Lung (tissue), 17 donors: ENCODE measurements at places on chromosomes 5 and 9. TPM values are rescaled to one million over a fixed set of nuclear protein-coding genes. Genes with fewer than 3 reads are reported as not detected.

GRCh38 chr9:133564451-133565116 is 30.1 kb downstream of the ADAMTSL2 start:
- no peaks in the 10 kb centered on the region for H3K4me1 ChIP-seq
- H3K27ac ChIP-seq = peak overlapping the region; percentile 35
- no peak for DNase-seq
- peaks cover 5% of the 10 kb centered on the region for H3K27me3 ChIP-seq

The ADAM19 gene
- 17.6 TPM for total RNA-seq

GRCh38 chr9:72297516-72297915 is 67.5 kb downstream of the ZFAND5 start:
- H3K4me1 ChIP-seq = no peaks in the 10 kb centered on the region
- H3K4me3 ChIP-seq = no peak overlapping the region
- DNase-seq = no peak
- H3K27me3 ChIP-seq = no peaks in the 10 kb centered on the region

The PDE6A gene
- total RNA-seq = not detected

DNA sequence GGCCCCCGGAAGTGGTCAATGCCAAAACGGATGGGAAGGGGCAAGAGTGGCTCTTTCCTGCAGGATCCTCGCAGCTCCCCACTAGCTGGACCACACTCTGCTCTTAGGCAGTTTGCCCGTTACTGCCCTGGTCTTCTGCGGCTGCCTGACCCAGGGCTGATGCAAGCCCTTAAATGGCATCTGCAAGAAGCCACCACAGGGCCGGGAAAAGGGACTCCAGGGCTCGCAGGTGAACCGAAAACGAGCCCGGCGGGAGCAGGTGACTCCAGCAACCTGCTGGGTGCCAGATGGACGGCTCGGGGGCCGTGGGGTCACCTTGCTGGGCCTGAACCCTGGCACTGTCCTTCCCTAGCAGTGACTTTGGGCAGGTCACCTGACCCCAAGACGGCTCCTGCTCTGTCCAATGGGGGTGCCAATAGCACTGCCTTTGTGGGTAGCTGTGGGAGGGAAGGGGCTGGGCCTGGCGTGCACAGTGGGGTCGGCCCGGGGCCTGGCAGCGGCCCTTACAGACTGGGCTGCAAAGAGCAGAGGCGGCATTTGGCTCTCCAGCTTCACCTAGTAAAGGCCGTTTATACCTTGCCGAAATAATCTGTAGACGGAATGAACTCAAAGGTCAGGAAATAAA is 1.3 kb downstream of the TMEM250 start:
- DNase-seq = no peak
- peaks cover 9% of the 10 kb centered on the region for H3K36me3 ChIP-seq
- no peaks in the 10 kb centered on the region for H3K27me3 ChIP-seq
- peaks cover 18% of the 10 kb centered on the region for H3K4me1 ChIP-seq
- H3K27ac ChIP-seq = peak overlapping the region; percentile 94

DNA sequence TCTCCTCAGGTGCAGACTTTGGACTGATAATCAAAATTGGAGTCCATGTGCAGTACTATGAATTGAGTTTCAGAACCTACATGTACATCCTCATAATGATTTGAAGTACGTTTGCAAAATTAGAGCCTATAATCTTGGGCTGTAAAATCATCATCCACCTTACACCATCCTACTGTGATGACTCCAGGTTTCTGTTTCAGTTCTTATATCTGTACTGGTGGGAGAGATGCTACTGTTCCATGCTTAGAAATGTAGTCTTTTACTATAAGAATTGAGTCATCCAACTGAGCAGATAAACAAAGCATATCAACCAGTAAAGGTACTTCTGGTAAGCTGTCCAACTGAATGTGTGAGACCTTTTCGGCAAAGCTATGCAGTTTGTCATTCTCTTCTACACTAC is 586.3 kb upstream of the FAM174A start:
- H3K4me1 ChIP-seq = no peaks in the 10 kb centered on the region
- no peak for DNase-seq
- H3K4me3 ChIP-seq = no peak overlapping the region
- no peak overlapping the region for H3K27ac ChIP-seq

The DMRT3 gene
- not detected for total RNA-seq

- no peak for DNase-seq
- H3K4me3 ChIP-seq = no peak overlapping the region
Observed at GRCh38 chr9:98529841-98530240, 178.9 kb downstream of the GABBR2 start.

DNA sequence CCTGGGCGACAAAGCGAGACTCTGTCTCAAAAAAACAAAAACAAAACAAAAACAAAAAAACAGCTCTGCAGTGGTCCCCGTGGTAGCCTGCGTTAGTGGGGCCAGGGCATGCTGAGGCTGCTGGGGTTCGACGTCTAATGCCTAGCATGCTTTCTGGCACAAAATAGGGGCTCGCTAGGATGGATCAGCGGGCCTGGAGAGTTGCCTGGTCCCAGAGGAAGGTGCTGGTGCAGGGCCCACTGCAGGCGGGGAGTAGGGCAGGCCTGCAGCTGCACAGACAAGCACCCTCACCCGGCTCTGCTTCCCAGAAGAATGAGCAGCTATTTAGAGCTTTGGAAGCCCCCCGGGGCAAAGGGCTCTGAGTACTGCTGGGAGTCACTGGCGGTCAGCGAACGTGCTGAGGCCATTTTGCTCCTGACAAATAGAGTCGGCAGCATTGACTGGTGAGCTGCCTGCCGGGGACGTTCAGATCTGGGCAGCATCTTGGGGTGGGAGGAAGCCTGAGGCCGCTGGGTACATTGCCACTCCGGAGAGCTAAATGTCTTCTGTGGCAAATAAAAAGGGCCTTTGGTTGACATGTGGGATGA is 126.7 kb downstream of the OLFM1 start:
- no peak overlapping the region for H3K4me3 ChIP-seq
- H3K27me3 ChIP-seq = peaks cover 5% of the 10 kb centered on the region
- no peak for DNase-seq
- H3K36me3 ChIP-seq = no peaks in the 10 kb centered on the region

GRCh38 chr5:97838214-97838613 is 655.2 kb upstream of the RIOK2 start:
- H3K27me3 ChIP-seq = no peaks in the 10 kb centered on the region
- DNase-seq = no peak
- H3K36me3 ChIP-seq = no peaks in the 10 kb centered on the region

DNA sequence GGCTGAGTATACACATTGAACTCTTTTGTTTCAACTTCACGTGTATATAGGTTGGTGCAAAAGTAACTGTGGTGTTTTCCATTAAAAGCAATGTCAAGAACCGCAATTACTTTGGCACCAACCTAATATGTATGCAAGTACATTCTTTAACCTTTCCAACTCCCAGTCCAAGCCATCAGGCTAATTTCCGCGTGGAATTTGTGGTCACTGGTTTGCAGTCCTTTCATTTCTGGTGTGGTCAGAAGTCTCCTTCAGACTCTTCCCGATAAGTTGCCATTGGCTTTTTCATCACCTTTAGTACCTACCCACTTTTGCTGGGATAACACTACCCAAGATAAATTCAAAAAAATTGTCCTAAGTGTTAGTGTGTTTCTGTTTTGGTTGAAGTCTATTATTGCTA is 84.0 kb downstream of the RGS3 start:
- no peaks in the 10 kb centered on the region for H3K27me3 ChIP-seq
- no peaks in the 10 kb centered on the region for H3K36me3 ChIP-seq
- no peak for DNase-seq
- peak overlapping the region; percentile 83 for H3K27ac ChIP-seq

- no peak overlapping the region for H3K27ac ChIP-seq
- no peak for DNase-seq
- no peaks in the 10 kb centered on the region for H3K36me3 ChIP-seq
- no peak overlapping the region for H3K4me3 ChIP-seq
Observed at GRCh38 chr5:175107865-175108264, 336.1 kb downstream of the DRD1 start.

DNA sequence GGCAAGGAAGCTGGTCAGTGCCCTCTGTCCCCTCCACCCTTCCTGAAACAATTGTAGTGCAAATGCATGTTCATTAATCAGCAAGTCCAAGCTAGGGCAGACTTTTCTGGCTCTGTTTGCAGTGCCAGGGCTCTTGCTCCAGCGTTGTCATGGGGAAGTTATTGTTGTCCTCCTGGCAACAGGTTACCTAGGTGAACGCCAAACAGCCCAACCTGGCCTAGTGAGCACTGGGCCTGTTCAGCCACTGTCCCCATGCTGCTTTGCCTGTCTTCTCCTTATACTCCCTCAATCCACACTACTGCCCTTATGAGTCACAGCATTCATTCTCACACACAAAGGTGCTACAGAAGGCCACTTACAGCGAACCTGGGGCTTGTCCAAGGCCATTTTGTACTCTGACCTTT is 34.5 kb upstream of the GLIS3 start:
- H3K27me3 ChIP-seq = no peaks in the 10 kb centered on the region
- peaks cover 4% of the 10 kb centered on the region for H3K4me1 ChIP-seq
- no peaks in the 10 kb centered on the region for H3K36me3 ChIP-seq
- H3K27ac ChIP-seq = peak overlapping the region; percentile 75
- DNase-seq = peak; percentile 57
- no peak overlapping the region for H3K4me3 ChIP-seq

The DPYSL3 gene
- total RNA-seq = 67.6 TPM

DNA sequence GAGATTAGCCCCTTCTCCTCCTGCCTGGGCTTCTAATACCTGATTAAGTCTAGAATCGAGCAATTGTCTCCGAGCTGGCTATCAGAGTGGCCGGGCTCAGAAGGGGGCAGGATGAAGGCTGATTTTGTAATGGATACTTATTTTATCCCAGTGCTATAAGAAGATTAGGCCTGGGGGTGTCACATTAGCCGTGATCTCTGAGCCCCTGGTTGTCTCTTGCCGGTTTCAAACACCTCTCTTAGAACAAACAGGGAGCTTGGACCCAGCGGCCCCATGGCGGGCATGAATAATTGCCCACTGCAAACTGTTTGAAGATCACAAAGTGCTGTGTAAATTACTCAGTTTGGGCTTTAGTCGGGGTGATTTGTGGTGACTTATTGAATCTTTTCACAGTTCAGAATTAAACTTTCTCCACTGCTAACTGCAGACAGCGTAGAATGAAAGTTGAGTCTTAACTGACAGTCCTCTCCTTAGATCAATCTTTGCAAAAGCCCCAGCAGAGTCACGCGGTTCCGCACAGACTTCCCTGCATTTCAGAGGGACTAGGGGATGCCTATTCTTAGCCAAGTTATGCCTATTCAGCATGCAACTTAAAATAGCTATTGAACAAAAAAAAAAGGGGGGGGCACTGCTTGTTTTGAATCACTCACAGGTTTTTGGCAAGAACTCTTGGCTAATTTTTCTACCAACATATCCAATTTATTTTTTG is 200.6 kb upstream of the IRX1 start:
- no peaks in the 10 kb centered on the region for H3K4me1 ChIP-seq
- H3K36me3 ChIP-seq = no peaks in the 10 kb centered on the region
- no peak for DNase-seq
- peaks cover 5% of the 10 kb centered on the region for H3K27me3 ChIP-seq

DNA sequence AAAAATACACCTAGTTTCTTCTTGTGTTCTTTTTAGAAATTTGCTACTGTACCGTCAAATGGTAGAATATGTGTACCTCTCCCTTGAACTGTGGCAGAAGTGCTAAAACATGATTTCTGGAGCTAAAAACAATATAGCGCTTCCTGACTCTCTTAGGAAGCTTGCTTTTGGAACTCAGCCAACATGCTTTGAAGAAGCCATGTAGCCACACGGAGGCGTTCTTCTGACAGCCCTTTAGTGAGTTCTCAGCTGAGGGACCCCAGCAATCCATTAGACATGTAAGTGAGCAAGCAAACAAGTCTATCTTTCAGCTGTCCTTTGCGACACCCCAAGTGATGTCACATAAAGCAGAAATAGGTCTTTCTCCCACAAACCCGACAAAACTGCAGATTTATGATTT is 917.0 kb downstream of the CDH9 start:
- H3K4me3 ChIP-seq = no peak overlapping the region
- no peaks in the 10 kb centered on the region for H3K36me3 ChIP-seq
- DNase-seq = peak; percentile 39
- no peak overlapping the region for H3K27ac ChIP-seq

DNA sequence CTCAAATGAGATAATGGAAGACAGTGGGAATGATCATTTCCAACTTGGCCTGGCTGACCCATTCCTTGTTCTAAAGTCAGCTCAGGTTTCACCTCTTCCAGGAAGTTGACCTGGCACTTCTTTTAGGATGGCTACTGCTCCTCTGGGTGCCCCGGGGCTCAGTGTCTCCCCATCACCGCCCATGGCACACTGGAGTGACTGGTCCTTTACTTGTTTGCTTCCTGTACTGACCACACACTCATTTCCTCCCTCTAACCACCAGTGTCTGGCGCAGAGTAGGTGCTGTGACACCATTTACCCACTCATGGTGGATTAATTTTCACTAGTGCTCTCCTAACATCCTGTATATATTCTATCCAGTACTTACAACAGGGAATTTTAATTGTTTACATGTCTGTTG is 183.5 kb downstream of the CDK5RAP2 start:
- no peak overlapping the region for H3K4me3 ChIP-seq
- H3K36me3 ChIP-seq = peaks cover 34% of the 10 kb centered on the region
- no peak overlapping the region for H3K27ac ChIP-seq
- DNase-seq = no peak
- no peaks in the 10 kb centered on the region for H3K27me3 ChIP-seq

The ANGPTL2 gene
- 9.5 TPM for total RNA-seq
